ENCODE measurements at places on chromosomes 3 and 15. TPM values are rescaled to one million over a fixed set of nuclear protein-coding genes. Genes with fewer than 3 reads are reported as not detected.

Gene SKIL
- 84.1 TPM for total RNA-seq

Gene SLC6A20
- total RNA-seq = not detected

Gene CEP70
- 16.9 TPM for total RNA-seq

Gene TMCO5A
- total RNA-seq = not detected

Gene SHF
- 1.8 TPM for total RNA-seq

Gene NGLY1
- total RNA-seq = 39.9 TPM

Gene PCOLCE2
- 0.23 TPM for total RNA-seq

Gene SEMA3G
- total RNA-seq = 30.9 TPM

Gene ADAMTS9
- total RNA-seq = 80.3 TPM

Gene APBA2
- 18.5 TPM for total RNA-seq

Gene CIDEC
- total RNA-seq = not detected

Gene ELP6
- 26.7 TPM for total RNA-seq

Gene CNTN3
- total RNA-seq = not detected

Gene SLC22A14
- 0.17 TPM for total RNA-seq

- DNase-seq = no peak
Observed at GRCh38 chr15:81242778-81243177, 46.1 kb downstream of the IL16 start.

DNA sequence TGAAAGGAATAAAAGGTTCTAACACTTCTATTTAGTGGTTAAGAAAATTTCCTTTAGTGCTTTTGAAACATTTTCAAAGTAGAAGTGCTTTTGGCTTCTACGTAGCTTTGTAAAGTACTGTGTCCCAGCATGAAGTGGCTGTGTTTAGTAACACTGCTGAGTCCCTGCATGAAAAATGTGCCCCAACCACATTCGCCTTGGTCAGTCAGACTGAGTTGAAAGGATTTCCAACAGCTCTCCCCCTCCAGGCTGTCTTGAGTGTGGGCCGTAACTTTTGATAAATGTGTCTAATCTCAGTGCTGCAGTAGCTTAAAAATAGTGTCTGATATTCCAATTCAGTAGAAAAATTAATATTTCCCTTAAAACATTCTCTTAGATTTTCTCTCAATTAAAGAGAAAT is 115.0 kb downstream of the NR1D2 start:
- DNase-seq = no peak

DNA sequence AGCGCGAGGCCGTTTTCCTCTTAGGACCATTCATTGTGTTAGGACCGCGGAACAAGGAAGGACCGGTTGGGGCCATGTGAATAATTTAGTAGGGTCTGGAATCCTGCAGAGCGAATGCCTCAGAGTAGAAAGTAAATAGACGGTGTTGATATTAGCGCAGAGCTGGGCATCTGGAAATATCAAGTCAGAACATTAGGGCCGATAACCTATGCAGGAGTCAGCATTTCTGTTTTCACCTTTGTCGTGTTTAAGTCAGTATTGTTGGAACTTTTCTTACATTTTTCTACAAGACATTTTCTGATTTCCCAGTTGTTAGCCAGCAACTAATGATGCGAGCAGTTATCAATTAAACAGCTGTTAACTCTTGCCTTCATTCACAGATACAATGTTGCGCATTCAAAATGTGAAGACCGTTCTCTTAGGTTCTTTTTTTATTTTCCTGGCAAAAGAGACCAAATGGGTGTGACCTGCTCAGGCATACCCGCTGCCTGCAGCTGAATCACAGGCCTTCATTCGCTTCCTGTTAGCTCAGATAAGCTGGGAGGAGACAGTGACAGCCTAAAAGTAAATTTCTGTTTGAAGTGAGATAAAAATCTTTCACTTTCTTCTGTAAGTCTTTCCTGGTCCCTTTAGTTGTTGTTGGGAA is 966 bp upstream of the PKM start:
- DNase-seq = peak; percentile 79

GRCh38 chr3:79140708-79141107 is 627.1 kb downstream of the ROBO1 start:
- no peak for DNase-seq

GRCh38 chr3:141915016-141915415 is 38.6 kb downstream of the ATP1B3 start:
- DNase-seq = no peak

GRCh38 chr3:114892880-114893279 is 254.2 kb downstream of the ZBTB20 start:
- no peak for DNase-seq

GRCh38 chr3:177174607-177175170 is 22.6 kb downstream of the TBL1XR1 start:
- DNase-seq = no peak

DNA sequence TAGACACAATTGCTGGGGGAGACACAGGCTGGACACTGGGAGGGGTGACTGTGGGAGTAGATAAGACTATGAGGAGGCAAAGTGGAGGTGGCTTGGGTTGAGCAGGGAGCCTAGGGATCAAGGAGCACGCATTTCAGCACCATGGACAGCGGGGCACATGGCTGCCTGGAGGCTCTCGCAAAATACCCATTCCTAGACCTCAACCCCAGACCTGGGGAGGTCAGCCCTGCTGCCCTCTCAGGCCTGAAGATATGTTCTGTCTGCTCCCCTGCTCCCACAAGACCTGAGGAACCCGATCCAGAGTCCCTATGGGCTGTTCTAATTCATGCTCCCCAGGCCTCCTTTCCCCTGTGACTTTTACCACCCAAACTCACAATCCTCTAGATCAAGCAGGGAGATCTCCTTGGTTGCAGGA is 16.0 kb upstream of the CPEB1 start:
- DNase-seq = peak; percentile 66

- DNase-seq = peak; percentile 33
Observed at GRCh38 chr15:29089731-29090616, 179.6 kb downstream of the NSMCE3 start.

DNA sequence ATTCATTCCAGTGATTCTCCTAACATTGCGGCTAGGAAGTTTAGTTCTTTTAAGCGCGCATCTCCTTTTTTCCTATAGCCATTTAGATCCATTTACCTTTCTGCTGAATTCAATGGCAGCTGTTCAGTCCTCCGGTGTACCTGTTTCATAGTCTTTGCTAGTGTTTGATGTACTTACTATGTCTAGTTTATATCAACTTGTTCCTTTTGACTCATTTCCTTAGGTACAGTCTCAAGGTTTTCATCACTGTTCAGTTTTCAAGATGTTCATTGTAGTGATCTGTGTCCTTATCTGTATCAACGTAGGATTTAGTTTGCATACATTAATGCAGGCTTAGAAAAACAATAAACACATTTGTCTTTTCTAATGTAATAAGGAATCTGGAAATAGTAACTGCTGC is 59.0 kb upstream of the MBNL1 start:
- no peak for DNase-seq

DNA sequence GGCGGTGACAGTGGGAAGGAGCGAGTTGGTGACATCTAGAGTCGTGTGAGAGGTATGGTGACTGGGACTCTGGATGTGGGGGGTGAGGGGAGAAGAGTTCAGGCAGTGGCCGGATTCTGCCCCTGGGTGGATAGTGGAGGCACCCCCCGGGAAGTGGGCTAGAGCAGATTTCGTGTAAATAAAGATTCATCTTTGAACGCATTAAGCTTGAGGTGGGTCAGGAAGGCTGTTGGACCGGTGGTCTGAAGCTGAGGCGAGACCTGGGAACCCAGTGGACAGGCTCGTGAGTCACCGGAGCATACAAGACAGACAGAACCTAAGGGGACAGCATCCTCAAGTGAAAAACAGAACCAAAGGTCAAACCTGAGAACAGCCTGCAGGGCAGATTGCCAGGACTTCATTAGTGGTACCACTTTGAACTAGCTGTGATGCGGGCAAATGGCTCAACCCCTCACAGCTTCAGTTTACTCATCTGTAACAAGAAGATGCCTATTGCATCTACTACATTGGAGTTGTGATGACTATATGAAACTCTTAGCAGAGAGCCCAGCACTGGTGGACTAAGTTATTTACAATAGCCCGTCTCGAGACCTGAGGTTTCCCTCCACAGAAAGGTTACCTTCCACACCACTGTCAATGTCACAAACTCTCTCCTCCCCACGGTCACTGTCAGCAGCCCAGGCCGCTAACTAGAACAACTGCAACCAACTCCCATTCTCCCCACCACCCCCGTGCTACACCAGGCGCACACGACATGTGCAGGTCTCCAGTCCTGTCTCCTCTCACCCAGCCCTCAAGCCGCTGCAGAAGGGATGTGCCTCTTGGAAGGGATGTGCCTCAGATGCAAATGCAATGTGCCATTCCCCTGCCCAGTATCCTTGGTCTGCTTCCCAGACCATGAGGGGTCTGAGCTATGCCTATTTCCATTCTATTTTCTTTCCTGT is 901 bp upstream of the CLN6 start:
- no peak for DNase-seq

DNA sequence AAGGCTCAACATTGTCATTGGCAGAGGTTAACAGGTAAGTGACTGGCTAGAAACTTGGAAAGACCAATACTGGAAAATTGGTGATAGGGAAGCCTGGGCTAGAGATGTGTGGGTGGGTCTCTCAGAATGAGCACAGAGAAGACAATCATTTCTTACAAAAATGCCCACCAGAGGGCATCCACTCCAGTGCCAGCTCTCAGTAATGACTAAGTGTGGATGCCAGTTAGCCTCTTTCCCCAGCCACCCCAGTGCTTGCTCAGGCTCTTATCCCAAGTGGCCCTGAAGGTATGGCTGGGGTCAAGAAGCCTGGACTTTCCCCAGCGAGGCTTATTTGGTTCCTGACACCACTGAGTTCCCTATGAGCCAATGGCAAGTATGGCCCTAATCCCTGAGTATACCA is 115.9 kb upstream of the ST8SIA2 start:
- peak; percentile 0 for DNase-seq

GRCh38 chr15:100932676-100933348 is 13.7 kb downstream of the LRRK1 start:
- no peak for DNase-seq

- DNase-seq = no peak
Observed at GRCh38 chr3:167030082-167030725, 349.9 kb downstream of the ZBBX start.

DNA sequence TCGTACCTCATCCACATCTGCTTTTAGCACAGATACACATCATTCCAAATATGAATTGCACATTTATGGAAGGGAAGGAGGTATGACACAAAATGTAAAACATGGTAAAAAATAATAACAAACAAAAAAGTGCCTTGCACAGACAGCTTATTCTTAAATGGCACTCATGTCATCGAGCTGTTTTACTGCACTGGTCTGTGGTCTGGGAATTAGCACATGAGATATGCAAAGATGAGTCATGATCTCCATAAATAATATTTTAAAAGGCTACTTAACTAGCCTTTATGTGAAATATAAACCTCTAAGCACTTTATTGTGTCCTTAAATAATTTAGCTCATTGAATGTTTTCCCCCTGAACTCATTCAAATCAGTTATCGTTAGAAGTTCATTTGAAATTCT is 142.2 kb upstream of the ZNF385D start:
- no peak for DNase-seq

DNA sequence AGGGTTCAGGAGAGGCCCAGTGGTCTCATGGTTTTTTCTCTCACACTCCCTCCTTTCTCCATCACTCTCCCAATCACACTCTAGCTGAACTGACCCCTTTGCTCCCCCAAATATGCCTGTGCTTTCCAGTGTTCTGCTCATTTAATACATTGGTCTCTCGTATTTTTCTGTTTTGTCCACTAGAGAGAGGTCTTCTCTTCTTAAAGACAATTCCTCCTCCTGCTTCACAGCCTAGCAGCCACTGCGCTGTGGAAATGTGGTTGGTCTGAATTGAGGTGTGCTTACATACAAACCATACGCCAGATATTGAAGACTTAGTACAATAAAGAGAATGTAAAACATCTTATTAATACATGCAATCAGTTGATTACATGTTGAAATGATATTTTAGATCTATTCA is 60.6 kb upstream of the XCR1 start:
- DNase-seq = no peak

DNA sequence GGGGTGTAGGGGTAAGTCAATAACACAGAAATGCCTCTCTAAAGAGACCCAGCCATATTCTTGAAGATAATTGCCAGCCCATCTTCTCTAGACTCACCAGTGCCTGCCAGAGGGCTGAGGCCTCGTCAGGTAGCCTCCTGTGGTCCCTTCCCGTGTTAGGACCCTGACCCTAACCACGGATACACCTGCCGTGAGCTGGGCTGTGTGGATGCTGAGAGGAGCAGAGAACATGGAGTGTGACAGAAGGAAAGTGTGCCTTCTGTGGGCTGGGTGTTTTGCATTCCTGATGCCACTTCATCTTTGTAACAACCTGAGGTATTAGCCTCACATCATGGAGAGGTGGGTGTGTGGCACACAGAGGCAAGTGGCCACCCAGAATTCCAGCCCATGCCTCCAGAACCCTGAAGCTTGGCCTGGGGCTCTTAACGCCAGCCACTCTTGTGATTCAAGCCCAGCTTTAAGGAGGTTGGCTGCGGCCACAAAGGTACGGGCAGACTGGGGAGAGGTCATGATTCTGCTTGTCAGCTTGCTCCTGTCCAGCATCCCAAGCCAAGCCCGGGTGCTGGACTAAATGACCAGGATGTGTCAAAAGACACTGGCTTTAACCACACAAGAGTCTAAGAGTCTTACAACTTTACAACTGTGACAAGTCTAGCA is 21.1 kb upstream of the ABTB1 start:
- DNase-seq = no peak

DNA sequence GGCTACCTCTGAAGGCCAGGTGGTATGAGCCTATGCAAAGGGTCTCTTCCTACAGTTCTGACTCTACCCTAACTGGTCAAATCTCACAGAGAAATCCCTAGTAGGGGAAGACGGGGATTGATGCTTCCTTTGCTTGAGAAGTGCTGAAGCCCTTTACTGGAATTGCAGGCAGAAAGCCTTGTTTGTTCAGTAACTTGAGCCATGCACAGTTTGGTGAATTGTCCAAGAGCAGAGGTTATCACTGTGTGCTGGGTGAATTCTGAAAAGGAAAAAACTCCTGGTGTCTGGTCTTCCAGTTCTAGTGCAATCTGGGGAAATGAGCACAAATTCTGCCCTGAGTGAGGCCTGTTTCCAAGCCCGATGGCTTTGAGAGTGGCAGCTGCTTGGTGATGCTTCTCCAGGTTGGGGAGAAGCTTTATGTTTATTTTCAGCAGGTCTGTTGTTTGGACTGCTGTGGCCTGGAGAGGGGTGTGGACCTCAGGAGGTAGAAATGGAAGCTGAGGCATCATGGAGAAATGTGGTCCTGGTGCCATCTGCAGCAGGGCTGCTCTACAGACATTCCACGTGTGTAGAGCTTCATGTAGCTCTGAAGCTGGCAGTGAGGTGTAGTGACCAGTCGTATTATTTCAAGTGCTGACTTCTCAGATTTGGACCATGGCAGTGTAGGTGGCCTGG is 60.9 kb downstream of the ARNT2 start:
- no peak for DNase-seq

- DNase-seq = no peak
Observed at GRCh38 chr3:186540835-186541226, 3.3 kb downstream of the CRYGS start.
